ENCODE measurements at places on chromosomes 3 and 15. TPM values are rescaled to one million over a fixed set of nuclear protein-coding genes. Genes with fewer than 3 reads are reported as not detected.

- no peak for DNase-seq
Observed at GRCh38 chr15:39548561-39548960, 32.3 kb upstream of the THBS1 start.

DNA sequence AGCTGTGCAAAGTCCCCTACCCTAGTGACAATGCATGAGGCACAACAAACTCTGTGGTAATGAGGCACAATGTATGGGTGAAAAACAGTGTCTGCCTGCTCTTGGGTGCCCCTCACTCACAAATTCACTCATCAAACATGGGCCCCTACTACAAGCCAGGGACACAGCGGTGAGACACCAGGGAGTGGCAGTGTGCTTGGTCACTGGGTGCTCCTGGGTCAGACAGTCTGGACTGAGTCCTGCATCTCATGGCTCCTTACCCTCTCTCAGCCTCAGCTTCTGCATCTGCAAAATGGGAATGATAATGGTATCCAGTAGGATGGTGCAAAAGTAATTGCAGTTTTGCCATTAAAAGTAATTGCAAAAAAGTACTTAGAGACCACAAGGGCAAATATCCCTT lies 184.7 kb downstream of the MEGF11 start:
- DNase-seq = no peak

GRCh38 chr3:157832588-157832987 lies 273.6 kb downstream of the SHOX2 start:
- DNase-seq = no peak

- DNase-seq = no peak
Observed at GRCh38 chr3:51378065-51378464, 7.0 kb upstream of the MANF start.

DNA sequence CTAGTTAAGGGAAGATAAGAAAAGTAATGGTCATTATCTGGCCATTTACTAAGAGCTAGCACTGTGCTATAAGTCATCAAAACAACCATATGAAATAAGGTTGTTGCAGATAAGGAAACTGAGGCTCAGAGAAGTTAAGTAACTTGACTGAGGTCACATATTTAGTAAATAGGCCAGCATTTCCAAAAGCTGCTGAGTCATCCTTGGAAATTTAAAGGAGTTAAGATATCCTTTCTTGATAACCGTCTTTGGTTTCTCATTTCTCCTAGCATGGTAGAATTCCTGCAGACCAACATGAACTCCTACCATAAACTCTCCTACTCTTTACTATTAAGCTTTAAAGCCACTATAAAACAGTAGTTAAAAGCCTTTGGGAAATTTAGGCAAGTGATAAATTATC lies 85.0 kb upstream of the PDZRN3 start:
- DNase-seq = no peak

DNA sequence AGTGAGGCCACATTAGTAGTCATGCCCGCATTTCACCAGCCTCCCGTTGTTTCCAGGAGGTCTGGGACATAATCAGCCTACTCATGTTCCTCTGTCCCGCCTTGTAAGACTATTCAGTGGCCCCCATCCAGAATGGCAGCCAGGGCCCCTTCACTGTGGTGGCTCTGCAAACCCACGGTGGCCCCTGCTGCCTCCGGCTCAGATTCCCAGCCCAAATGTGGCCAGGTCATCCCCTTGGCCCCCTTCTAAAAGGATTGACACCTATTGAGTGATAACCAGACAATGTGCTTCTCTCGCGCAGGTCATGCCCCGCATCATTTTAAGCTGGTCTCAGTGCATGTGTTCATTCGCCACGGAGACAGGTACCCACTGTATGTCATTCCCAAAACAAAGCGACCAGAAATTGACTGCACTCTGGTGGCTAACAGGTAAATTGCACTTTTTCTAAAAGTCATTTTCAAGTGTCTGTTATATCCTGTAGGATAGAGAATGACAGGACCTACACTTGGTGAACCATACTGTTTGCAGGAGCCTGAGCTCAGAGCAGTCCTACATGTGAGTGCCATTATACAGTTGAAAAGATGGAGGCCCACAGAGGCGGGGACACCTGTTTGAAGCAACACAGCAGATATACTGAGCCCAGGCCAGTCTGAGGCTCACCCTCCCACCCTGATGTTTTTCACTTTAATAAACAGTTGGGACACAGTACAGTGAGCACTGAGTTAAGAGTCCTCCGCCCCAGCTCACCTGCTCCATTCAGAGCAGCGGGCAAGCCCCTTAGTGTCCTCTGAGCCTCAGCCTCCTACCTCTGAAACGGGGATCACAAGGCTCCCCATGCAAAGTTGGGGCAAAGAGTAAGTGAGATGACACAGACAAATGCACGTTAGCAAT lies 47.7 kb downstream of the PXYLP1 start:
- no peak for DNase-seq

DNA sequence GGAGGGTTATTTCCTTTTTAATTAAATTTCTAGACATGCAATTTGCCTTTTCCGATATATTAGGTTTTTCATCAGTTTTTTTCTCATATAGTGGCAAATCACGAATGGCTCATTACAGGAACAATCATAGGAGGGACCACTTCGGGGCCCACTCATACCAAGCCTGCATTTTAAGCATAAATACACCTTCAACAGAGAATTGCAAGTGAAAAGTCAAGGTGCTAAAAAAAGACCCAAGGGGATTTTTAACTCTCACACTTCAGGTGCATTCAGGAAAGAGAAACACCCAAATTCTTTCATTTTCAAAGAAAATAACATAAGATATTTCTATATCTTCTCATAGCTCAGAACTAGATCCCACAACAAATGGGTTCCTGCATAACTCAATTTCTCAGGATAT lies 979.6 kb upstream of the NR2F2 start:
- DNase-seq = no peak

- DNase-seq = no peak
Observed at GRCh38 chr3:167814441-167814951, 79.0 kb downstream of the SERPINI1 start.

GRCh38 chr15:33722005-33722672 lies 246.2 kb upstream of the CHRM5 start:
- no peak for DNase-seq

GRCh38 chr3:155631323-155632019 lies 113.4 kb downstream of the PLCH1 start:
- DNase-seq = no peak

- DNase-seq = no peak
Observed at GRCh38 chr15:59329570-59330350, 42.9 kb downstream of the MYO1E start.

- no peak for DNase-seq
Observed at GRCh38 chr3:52388348-52388821, 56.5 kb downstream of the SEMA3G start.

DNA sequence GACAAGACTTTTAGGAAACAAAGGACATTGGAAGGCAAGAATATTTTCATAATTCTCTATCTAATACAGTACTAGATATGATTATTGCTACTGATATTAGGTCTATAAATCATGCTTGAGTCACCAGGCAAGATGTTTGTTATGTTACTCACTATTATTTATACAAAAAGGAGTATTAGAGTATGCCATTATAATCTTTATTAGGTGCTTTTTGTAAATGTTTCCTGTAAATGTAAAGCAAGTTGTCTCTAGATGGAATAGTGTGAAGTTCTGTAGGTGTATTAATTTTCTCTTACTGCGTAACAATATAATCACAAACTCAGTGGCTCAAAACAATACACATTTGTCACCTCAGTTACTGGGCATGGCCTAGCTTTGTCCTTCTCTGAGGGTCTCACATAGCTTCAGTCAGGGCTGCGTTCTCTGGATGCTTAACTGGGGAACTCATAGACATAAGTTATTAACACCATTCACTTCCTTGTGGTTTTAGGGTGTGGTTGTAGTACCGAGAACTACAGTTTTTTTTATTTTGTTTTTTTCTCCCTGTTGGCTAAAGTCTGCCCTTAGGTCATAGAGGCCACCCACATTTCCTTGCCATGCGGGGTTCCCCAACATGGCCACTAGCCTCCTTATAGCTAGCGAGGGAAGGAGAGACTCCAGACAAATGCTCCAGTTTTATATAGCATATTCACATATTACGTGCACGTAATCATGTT lies 20.3 kb upstream of the MAP3K13 start:
- DNase-seq = no peak

- no peak for DNase-seq
Observed at GRCh38 chr3:160130950-160131349, 94.3 kb upstream of the C3orf80 start.

GRCh38 chr3:16174389-16174788 lies at the start of gene GALNT15:
GALNT15 (plus strand) TSS chr3:16174680; CDS start chr3:16175152, 472 bp downstream.
- DNase-seq = no peak

GRCh38 chr15:80977627-80978036 lies 12.0 kb downstream of the MESD start:
- peak; percentile 22 for DNase-seq

GRCh38 chr15:69561071-69561784 lies 108.6 kb downstream of the RPLP1 start:
- no peak for DNase-seq

DNA sequence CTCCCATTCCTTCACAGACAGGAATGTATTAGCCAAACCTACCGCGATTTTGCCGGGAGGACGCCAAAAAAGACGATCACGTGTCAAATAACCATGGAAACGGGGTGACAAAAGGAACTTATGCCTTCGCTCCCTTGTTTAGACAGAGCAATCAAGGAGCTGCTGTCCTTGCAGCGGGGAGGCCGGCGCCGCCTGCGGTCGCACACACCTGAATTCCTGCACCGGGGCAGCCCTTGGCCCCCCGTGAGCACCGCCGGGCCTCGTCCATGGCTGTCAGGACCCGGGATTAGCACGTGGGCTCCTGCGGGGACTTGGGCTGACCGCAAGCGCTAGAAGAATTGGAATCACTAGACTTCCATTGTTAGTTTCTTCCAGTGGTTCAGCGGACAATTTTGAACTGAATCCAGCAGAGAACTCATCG lies 193.1 kb downstream of the SHQ1 start:
- no peak for DNase-seq

DNA sequence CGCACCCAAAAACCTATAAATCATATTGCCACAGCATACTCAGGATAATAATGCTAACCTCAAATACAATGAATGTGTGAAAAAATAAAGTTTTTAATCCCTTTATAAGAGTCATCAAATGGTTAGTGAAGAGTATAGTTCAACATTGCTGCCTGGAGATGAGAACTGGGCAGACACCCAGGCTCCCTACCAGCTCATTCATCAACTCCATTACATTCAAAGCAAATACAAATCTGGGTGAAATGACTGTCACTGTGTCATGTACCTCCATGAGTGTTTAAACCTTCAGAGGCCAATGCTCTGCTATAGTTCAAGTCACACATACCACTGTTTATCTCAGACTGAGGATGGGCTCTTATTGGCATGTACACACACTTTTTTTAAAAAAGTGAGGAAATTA lies 167.2 kb upstream of the KCNMB2 start:
- DNase-seq = no peak

DNA sequence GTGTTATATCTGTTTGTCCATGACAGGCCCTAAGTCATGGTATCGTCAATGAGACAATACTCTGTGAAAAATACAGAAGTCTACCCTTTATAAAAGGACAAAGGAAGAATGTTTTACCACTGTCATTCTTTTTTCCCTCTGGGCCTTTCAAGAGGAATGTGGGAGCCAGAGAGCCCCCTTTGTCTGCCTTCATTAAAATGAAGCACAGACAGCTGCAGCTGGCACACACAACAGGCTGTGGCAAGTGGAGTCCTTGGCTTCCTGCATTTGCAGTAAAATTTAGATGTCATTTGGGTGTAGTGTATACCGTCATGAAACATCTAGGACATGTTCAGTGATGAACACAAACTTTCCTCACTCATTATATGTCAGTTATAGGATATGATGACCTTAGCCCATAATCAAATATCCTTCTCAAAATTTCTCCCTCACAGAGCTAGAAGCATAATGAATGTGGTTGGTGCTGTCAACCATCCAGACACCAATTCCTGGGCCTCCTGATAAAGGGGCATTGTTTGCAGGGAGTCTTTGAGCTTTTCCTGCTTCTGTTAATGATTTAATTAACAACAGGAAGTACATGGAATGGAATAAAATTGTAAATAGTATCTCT lies 76.4 kb downstream of the DHX36 start:
- DNase-seq = no peak

DNA sequence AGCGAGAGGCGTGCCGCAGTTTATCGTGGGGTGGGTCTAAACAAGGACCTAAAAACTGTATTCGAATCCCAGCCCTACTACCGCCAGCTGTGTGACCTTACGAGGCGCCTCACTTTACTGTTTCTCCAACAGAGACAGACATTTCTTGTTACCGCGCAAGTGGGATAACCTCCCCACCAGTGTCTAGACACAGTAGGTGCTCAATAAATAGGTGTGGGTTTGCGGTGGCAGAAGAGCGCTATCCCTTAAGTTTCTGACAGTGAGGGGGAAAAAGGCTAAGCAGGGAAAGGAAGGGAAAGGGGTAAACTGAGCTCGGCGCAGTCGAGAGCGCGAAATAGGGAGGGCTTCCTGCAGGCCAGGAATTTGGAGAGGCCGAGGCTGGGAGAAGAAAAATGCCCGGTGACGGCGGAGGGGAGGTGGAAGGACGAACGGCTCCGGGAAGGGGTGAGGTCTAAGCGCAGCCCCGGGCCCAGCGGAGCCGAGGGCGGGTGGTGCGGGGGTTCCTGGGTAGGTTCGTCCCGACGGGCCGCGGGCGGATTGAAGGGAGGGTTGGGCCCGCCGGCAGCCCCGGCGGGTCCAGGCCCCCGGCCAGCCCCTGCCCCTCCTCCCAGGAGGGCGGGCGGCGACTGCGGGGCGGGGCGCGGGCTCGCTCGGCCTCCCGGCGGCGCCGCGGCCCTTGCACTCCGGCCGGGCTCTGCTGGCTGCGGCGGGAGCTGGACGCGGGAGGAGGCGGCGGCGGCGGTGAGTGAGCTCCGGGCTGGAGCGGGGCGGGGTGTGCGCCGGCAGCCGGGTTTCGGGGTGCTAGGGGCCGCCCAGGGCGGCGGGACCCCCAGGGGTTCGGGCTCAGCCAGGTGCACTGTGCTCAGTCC lies at the start of gene CGNL1:
Gene CGNL1 (plus strand): TSS at position 679 of the 869 bp plus-strand sequence. CDS start 61,495 bp downstream, outside the sequence.
- no peak for DNase-seq

DNA sequence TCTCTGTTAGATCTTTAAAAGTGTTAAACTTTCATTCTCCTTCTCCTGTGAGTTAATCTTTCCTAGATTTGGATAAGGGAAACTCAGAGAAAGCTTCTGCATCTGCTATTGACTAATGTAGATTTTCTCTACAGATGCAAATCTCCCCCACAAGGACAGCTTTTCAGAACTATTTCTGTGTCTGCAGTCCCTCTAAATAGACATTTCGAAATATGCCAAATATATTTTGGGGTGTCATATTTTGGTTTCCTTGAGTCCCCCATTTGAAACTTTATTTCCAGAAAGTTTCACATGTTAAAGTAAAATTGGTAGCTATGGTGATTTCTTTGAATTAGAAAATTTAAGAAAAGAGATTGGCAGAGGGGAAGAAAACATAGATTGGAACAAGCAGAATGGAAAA lies 852.3 kb upstream of the ALCAM start:
- DNase-seq = no peak

Gene IMPG2
- total RNA-seq = 0.29 TPM

Gene FBXW12
- total RNA-seq = not detected

Gene MST1R
- total RNA-seq = 0.81 TPM

Gene SEMA3G
- not detected for total RNA-seq

Gene CACNA2D2
- total RNA-seq = 0.53 TPM

Gene ADAMTS17
- not detected for total RNA-seq

Gene TM4SF4
- not detected for total RNA-seq

Gene ADCY5
- not detected for total RNA-seq

Gene NDN
- 0.17 TPM for total RNA-seq

Gene ANAPC13
- 31.3 TPM for total RNA-seq

Gene BLM
- 18.2 TPM for total RNA-seq
